H7 (cell line): ENCODE measurements at places on chromosomes 1 and 21.
A peak's percentile ranks its signal among the peaks of the same experiment; 100 is the strongest.

DNA sequence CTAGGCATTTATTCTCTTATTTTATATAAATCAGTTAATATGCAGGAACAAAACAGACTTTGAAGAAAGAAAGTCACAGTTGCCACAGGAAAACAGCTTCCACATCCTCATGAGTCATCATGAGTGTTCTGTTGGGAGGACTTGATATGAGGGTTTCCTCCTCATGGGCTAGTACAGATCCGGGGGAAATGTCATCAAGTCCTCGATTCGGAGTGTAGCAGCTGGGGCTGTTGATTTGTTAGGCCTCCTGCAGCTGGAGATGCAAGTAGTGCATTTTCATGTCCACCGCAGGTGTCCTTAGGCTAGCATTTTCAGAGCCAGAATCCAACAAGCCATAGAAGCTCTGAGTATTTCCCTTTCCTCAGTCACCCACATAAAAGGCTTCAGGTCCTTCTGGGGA, 36.7 kb downstream of the ADAM30 start:
- DNase-seq: no peak

DNA sequence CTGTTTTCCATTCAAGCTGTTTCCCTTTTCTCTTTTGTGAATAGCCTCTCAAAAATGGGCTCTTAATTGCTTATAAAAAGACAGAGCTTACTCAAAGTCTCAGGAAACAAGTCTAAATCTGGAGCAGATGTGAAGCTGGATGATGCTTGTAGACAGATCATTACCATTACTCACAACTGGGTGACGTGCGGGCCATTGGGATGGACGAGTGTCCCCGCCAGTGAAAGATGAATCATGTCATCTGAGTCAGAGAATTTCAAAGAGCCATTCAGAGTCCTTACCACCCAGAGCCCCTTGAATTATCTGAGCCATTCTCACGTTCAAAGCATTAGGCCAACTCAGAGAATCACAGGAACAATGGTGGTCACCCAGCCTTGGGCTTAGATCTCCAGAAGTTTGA, 134.6 kb downstream of the HUNK start:
- no peak for DNase-seq

DNA sequence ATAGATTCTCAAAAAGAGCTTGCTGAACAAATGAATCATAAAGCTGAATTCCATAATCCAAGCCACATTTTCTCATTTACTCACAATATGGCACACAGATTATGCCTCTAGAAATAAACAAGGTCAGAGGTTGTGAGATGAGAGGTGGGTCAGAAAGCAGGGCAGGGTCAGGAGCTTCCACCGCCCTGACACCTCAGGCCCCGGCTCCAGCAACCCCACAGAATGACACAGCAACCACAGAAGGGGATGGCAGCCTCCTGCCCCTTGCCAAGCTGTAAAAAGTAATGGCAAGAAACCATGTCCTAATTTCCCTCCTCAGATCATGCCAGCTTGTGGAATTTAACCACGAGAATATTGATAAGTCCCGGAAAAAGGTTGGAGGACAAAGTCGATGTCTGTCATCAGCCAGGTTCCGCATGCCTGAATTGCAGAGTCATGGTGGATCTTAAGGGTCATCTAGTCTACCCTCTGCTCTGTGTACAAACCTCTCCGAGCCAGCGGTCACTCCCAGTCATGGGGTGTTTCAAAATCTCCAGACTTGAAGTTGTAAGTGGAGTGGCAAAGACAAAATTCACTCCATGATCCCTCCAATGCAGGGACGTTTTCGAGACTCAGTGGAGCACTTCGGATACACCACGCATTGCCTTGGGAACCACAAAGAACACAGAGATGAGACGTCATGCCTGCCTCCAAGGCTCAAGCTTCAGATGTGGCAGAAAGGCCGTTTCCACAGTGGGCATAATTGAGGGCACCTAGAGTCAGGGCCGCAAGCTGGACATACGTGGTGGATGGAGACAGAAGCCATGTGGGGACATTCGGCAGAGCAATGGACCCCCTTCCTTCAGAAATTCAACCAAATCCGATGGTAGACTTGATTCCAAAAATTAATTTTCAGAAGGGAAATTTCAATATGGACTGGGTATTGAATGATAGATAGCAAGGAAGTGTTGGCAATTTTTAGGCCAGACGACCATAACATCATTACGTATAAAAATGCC, 254.0 kb downstream of the TOMM20 start:
- DNase-seq: no peak

DNA sequence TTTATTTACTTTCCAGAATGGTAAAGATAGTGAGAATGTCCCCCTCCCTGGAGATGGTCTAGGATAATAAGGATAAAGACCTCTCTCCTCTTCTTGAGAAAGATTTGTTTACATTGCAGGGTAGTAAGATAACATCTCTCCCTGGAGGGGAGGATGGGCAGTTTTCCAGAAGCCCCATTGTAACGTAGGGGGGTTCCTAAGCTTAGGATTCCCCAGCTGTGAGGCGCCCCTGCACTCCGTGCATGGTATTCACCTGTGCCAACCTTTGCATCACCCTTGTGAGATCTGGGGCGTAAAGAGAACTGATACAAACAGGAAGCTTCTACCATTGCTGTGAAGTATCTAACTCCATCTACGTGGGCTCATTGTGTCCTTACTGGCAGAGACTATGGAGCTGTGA, 148.7 kb upstream of the DNAH14 start:
- DNase-seq: no peak

- DNase-seq: no peak
Observed at GRCh38 chr1:62903982-62904855, 120.3 kb downstream of the ATG4C start.

DNA sequence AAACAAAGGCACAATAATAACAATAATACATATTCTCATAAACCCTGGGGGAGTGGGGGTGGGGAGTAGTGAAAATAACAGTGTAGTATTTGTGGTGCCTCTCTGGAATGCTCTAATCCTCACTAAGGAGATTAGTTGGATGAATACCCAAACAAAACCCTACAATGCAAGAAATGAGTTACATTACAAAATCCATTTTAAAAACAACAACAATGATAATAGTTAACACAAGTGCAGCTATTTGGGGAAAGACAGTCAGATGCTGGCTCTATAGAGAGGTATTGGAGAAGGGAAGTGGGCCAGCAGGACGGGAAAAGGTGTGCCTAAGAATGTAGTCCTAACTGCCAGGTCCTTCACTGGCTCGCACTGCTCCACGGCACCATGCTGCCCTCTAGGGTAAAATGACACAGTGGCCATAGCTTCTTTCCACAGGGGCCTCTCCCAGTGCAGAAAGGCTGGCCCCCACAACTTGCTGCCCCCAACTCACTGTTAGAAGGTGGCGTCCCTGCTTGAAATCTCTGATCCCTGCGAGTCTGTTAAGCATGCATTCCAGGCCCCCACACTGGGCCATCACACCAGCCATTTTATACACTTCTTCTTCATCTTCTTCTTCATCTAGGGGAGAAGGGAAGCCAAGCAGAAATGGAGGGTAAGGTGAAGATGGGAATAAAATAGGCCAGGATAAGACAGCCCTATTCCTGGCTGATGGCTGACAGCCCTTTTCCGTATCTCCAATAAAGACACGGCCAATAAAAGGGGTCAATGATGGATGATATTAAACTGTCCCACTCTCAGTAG, 113.8 kb downstream of the UBR4 start:
- peak; percentile 48 for DNase-seq

- no peak for DNase-seq
Observed at GRCh38 chr1:87051965-87052364, 137.5 kb downstream of the HS2ST1 start.

GRCh38 chr1:3869751-3870301, 12.6 kb downstream of the DFFB start:
- DNase-seq: peak; percentile 52

- DNase-seq: no peak
Observed at GRCh38 chr21:42624095-42624790, 29.2 kb upstream of the PDE9A start.

GRCh38 chr1:182476625-182477024, 26.7 kb downstream of the RGSL1 start:
- no peak for DNase-seq

- DNase-seq: peak; percentile 79
Observed at GRCh38 chr1:213989002-213989855, 1.5 kb downstream of the PROX1 start.

- DNase-seq: no peak
Observed at GRCh38 chr1:234586304-234586703, 23.7 kb downstream of the IRF2BP2 start.

DNA sequence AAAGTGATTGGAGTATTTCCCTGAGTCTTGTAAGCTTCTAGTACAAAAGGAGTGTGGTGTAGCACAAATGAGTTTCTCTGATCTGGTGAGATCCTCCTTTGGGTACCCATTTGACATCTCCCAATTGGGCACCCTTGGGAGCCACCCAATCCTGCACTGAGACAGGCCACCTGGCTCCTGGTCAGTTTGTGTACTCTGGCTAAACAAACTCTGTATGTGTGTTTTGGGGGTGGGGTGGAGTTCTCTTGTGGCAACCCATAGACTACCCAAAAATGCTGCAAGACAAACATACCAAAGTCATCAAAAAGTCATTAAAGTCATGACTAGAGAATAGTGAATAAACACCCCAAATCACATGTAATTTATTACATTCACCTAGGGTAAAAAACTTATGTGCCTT, 8.4 kb upstream of the HIVEP3 start:
- DNase-seq: no peak

DNA sequence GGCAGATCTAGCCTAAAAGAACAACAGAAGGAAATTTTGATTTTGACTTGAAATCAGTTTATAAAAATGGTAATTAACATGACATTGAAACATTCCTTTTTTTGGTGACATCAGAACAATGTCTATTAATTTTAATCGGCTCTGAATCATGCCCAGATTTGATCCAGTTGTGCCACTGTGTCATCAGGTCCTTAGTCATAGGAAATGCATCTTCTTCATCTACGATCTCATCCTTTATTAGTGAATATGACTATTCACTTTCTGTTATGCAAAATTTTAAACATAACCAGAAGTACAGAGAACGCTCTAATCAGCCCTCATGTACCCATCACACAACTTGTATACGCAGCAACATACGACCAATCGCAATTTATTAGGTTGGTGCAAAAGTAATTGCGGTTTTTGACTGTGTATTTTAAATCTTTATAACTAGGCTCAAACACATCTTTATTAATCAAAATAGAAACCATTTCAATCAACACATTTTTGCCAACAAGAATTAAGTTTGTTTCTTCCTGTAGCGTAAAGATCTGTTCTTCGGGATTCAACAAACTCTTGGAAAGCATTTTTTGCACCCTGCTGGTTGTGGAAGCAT, 40.3 kb upstream of the TLR5 start:
- no peak for DNase-seq

DNA sequence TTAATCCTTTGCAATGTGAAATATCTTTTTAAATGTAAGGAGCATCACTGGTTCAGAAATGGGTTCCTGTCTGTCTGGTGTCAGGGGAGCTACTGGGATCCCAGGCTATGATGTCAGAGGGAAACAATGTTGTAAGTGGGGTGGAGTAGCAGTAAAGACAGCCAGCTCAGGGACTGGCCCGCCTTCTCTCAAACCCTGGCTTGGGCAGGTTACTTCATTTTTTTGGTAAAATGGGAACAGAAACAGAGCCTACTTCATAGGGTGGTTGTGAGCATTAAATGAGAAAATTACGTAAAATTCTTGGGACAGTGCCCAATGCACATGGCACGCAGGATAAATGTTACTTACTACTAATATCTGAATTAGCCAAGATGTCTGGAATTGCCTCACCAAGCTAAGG, 30.7 kb upstream of the IL20 start:
- no peak for DNase-seq

GRCh38 chr1:226738421-226738994, 574 bp downstream of the ITPKB start:
- DNase-seq: peak; percentile 74

DNA sequence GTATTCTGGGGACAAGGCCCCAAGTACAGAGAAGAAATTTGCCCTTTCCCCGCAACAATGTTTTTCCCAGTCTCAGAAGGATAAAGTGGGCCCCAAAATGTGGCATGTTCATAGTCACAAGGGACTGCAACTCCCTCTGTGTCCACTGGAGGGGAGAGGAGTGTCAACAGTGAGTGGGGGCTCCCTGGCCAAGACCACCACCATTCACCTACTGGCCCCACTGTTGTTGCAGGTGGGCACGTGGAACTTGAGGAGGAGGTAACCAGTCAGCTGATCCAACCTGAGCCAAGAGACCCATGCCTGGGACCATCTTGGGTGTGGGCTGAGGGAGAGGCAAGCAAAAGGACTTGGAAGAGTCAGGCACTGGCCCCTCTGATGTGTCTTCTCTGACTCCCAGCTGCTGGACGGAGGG, 777 bp downstream of the NUDT17 start:
- peak; percentile 85 for DNase-seq

DNA sequence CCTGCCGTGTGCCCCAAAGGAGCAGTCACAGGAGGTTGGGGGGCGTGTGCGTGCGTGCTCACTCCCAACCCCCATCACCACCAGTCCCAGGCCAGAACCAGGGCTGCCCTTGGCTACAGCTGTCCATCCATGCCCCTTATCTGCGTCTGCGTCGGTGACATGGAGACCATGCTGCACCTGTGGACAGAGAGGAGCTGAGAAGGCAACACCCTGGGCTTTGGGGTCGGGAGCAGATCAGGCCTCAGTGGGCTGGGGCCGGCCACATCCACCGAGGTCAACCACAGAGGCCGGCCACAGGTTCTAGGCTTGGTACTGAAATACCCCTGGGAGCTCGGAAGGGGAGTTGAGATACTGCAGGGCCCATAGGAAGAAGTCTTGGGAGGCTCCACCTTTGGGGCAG, 23.5 kb downstream of the COL6A1 start:
- DNase-seq: no peak

GRCh38 chr1:96059736-96060135, 661.8 kb upstream of the PTBP2 start:
- no peak for DNase-seq

GRCh38 chr1:7002728-7003127, 217.5 kb downstream of the CAMTA1 start:
- no peak for DNase-seq

DNA sequence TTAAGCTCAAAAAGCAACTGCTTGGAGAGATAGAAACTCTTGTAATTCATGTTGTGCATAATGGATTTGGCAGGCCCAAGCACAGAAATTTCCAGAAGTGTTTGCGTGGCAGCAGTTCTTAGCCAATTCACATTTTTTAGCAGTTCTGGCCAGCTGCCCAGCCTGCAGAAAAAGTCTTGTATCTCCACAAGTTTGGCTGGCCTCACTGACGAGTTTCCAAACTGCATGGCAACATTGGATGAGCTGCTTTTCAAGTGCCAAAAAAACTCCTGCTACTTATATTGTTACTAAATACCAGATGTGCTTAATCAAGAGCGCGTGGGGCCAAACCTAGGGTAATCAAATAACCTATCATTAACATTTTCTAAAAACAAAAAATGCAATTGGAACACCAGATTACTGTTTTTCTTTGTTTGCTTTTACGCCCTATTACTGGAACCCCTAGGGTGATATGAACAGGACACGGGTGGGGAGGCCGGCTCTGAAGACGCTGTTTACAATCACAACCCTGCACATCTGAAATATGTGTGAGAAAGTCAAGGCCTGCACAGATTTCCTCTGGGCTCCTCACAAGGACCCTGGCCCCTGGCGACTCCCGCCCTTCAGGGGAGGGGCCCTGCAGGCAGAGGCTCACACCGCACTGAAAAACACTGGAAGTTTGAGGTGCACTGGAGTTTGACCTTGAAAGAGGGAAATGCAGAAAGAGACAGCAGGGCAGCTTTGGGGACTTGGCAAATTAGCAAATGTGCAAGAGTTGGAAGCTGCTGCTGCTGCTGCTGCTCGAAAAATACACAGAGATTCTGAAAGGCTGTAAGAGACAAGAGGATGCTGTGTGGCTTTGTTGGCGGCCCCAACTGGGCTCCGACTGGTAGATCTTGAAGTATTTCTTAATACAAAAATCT, 55.2 kb upstream of the TARBP1 start:
- no peak for DNase-seq

- no peak for DNase-seq
Observed at GRCh38 chr1:211912038-211912437, 81.5 kb upstream of the LPGAT1 start.

- no peak for DNase-seq
Observed at GRCh38 chr1:235739124-235739523, 89.5 kb upstream of the GNG4 start.
